Stimulated activated CD4-positive, alpha-beta T cell treated with anti-CD3 and anti-CD28 coated beads, Interleukin-12 subunit alpha, Interleukin-12 subunit beta, amount 100 ng/mL, for 24 hours (primary cell): ENCODE measurements at places on chromosomes 7 and 10.

- DNase-seq: no peak
Observed at GRCh38 chr10:59944339-59944935, 38.1 kb upstream of the CCDC6 start.

DNA sequence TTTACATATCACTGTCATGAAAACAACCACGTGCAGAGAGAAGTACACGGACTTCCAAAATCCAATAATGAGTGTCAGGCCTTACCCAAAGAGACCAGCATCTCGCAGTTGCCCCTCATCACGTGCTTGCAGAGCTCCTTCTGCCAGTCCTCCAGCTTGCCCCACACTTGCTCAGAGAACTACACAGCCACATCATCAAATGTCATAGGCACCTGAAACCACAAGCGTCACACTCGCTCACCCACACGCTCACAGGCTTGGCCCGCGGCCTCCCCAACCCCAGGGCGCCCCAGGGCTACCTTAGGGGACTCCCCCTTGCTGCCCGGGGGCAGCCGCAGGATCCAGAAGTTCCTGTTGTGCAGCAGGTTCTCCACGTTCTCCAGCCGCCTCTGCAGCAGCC, 123.4 kb upstream of the ZNF746 start:
- DNase-seq: peak; percentile 60

GRCh38 chr10:11227103-11227502, 209.4 kb downstream of the CELF2 start:
- no peak for DNase-seq

GRCh38 chr10:101229266-101230182, at the start of gene LBX1:
Gene LBX1, minus strand, starts transcription at chr10:101229463. Its CDS starts 648 bp downstream, at chr10:101228815.
- DNase-seq: no peak

DNA sequence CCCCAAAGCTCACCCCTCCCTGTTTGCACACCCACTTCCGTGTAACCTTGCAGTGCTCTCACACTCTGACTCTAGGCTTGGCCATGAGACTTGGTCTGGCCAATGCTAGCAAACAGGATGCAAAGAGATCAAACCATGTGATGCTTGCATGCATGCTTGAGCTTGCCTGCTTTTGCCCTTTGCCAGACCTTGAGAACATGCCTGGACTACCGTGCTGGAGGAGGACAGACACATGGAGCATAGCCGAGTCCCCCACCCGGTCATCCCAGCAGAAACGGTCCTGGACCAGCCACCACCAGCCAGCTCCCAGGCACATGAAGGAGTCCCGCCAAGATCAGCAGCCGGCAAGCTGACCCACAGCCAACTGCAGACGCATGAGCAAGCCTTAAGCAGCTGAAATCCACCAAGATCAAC, 23.4 kb downstream of the PYROXD2 start:
- no peak for DNase-seq

- no peak for DNase-seq
Observed at GRCh38 chr10:95496246-95496911, 64.8 kb downstream of the SORBS1 start.

DNA sequence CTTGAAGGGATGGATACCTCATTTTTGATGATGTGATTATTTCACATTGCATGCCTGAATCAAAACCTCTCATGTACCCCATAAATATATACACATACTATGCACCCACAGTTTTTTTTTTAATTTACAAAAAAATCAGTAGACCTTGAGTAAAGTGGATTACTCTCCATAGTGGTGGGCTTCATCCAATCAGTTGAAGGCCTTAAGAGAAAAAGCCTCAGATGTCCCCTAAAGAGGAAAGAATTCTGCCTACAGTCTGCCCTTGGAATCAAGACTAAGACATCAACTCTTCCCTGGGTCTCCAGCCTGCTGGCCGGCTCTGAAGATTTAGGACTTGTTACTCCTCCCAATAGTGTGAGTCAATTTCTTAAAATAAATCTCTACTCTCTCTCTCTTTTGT, 1.1 kb downstream of the AZGP1 start:
- no peak for DNase-seq

DNA sequence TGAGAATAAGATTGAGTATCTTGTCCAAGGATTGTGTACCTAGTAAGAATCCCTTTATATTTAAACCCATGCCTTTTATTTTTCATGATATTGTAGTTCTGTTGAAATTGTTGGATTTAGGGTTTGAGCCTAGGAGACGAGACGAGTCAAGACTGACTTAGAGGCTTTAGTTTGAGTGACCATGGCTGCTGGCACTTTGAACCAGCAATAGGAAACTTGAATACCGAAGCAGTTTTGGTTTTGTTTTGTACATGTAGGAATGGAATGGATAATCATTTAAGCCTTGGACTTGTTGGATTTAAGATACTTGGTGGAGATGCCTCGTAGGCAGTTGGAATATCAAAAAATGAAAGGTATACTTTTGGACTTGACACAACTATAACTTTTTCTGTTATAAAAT, 229.0 kb downstream of the BICC1 start:
- DNase-seq: no peak

DNA sequence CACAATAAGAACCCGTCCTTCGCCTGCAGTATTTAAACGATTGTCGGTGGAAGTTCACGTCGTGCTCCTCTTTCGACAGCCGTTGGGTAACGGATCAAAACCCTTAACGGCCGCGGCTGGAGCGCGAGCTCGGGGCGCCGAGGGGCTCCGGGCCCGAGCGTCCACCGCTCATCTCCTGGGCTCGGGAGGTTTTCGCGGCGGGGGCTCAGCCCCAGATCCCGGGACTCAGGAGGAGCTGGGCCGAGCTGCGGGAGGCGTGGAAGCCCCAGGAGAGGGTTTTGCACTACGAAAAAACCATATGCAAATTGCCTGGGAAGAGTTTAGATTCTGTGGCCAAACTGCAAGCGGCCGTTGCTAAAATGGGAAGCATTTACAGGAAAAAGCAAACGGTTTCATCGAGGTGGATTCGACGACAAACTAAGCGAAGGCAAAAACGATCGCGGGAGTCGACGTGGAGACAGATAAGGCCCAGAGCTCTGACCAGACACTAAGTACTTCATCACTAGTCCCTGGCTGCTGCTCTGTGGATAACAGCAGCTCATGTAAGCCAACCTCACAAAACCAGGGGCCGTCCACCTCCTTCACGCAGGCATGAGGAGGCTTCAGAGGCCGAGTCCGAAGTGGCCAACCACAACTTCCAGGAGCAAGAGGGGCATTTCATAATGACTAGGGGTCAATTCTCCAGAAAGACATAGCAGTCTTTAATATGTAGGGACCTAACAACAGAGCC, 129.7 kb downstream of the MARCHF5 start:
- no peak for DNase-seq

- no peak for DNase-seq
Observed at GRCh38 chr7:2873686-2874551, 29.8 kb upstream of the GNA12 start.

- DNase-seq: no peak
Observed at GRCh38 chr10:122475100-122475499, 13.7 kb downstream of the HTRA1 start.

DNA sequence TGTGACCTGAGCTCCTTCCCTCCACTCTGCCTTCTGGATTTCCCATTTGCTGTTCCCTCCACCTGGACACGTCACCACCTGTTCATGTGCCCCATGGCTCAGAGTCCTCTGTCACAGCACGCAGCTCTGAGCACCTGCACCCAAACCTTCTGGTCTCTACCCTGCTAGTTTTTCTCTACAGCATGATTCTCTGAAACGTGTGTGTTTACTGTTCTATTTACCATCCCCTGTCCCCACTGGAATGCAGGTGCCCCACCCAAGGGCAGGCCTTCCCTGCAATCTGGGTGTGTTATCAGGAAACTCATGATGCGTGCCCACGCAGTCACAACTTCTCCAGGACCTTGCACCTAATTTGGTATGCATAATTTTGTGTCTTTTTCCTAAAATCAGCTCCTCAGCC, 284.4 kb upstream of the IGFBP3 start:
- no peak for DNase-seq

DNA sequence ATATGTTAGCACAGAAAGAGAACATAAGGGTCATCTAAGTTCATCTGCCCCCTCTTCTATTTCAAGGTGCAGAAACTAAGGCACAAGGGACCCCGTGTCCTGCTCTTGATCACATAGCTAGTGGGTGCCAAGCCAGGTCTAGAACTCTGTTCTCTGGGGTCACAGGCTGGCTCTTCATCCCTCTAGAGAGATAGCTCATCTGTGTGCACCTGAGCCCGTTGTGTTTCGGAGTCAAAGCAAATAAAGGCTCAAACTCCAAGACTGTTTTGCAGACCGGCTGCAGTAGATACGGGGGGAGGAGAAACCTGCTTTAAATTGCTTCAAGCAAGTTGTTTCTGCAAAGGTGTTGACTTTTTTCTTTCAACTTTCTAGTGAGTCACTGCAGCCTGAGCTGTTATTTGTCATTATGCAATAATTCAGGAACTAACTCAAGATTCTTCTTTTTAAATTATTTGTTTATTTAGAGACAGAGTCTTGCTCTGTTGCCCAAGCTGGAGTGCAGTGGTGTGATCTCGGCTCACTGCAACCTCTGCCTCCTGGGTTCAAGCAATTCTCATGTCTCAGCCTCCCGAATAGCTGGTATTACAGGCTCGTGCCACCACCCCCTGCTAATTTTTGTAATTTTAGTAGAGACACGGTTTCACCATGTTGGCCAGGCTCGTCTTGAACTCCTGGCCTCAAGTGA, 6.5 kb downstream of the BLVRA start:
- no peak for DNase-seq

GRCh38 chr7:101816595-101817470, 593 bp upstream of the CUX1 start:
- no peak for DNase-seq

GRCh38 chr10:103431902-103432301, 20.3 kb downstream of the CALHM2 start:
- no peak for DNase-seq

DNA sequence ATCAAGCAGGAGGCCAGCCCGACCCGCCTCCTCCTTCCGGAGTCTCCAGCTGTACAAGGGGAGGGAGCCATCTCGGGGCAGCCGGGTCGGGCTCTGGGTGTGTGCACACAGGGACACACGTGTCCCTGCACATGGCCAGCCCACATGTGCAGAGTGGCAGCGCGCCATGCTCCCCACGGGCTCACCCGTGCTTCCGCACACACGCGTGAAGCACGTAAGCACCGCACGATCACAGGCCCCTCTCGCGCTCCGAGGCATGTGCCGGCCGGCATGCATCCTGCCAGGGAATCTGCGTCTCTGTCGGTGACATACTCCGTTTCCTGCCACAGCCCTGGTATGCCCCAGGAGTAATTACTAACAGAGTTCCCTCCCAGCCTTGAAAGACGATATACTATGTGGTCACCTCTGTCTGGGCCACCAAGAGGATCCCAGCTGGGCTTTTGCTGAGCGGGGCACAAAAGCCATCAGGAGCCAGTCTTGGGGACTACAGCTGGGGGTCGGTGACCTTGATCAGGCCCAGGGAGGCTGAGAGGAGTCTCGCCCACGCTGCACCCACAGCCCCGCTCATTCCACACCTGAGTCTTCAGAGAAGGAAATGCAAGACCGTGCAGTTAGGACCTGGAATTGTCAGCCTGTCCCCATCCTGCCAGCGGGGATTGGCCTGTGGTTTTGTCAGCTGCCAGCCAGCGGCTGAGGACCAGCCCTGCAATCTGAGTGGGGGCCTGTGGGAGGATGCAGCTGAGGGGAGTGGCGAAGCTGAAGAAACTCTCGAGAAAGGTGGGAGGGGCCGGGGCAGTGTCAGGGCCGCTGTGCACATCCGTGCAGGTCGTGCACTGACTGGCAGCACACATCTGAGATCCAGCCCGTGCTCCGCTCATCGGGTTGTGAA, 11.0 kb upstream of the LFNG start:
- DNase-seq: peak; percentile 67

DNA sequence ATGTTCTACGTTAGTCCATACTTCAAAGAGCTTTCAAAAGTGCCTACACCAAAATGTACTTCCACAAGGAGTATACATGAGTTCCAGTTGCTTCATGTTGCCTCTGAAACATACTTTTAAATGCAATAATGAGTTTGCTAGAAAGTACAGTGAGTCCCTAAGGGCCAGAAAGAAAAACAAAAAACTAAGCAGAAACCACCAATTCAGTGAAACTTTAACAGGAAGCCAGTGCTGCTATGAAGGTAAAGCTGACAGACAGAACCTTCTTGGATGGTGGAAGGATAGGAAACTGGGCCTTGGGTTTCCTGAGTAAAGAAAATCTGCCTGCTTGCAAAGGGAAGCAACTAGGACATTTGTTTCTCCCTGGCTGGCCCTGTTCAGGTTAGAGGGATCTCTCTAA, 104.2 kb downstream of the CTTNBP2 start:
- no peak for DNase-seq

- no peak for DNase-seq
Observed at GRCh38 chr10:72020914-72021809, 57.0 kb downstream of the CHST3 start.

DNA sequence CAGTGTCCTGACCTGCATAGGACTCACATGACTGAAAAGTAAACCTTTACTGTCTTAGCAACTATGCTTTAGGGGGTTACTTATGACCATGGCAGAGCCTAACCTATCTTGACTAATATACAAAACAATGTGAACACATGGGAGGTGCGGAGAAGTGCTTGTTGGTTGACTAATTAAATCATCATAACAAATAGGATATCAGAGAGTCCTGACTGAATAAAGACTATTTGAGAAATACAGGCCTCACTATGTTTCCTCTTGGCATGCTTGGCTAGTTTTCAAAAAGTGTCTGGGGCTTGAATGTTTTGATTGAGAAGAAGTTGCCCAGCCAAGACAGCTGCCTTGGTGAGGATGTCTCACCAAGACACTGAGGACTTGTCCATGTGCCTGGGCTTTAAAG, 104.4 kb upstream of the PHYHIPL start:
- DNase-seq: no peak

DNA sequence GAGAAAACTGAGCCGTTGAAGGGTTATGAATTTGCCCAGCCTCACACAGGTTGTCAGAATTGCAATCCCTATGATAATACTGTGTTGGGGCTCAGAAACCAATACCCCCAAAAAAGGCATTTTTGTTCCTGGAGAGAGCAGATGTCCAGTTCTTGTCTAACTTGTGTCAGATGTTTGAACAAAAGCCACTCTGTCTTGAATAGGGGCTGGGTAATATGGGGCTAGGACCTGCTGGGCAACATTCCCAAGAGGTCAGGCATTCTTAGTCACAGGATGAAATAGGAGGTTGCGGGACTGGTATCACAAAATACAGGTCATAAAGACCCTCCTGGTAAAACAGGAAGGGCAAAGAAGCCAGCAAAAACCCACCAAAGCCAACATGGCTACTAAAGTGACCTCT, 482.1 kb downstream of the IPMK start:
- no peak for DNase-seq

- no peak for DNase-seq
Observed at GRCh38 chr7:114657279-114657678, 242.7 kb downstream of the FOXP2 start.

GRCh38 chr10:15169555-15170401, 1.3 kb upstream of the NMT2 start:
- peak; percentile 2 for DNase-seq
